Suppressor macrophage treated with lipopolysaccharide for 1 hour (primary cell): ENCODE measurements at places on chromosomes 11 and 22.

- no peak for DNase-seq
Observed at GRCh38 chr11:15453211-15453765, 338.6 kb downstream of the INSC start.

- DNase-seq: peak; percentile 10
Observed at GRCh38 chr11:129077191-129077590, 114.9 kb downstream of the ARHGAP32 start.

GRCh38 chr11:56819916-56820315 lies 71.4 kb upstream of the OR9G4 start:
- no peak for DNase-seq

GRCh38 chr11:115775846-115776245 lies 271.6 kb upstream of the CADM1 start:
- no peak for DNase-seq

- DNase-seq: no peak
Observed at GRCh38 chr11:59186130-59186594, 14.2 kb downstream of the DTX4 start.

DNA sequence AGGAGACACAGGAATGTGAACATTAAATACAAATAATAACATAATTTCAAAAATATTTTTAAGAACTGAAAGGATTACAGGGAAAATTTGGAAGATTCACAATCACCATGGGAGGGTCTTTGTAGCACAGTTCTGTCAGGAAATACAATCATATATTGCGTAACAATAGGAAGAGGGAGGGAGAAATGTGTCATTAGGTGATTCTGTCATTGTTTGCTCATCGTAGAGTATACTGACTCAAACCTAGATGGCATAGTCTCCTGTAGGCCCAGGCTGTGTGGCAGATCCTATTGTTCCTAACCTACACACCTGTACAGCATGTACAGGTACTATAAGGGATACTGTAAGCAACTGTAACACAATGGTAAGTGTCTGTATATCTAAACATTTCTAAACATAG lies 330.4 kb downstream of the BRD1 start:
- peak; percentile 38 for DNase-seq
